Thoracic aorta endothelial cell (primary cell): ENCODE measurements at places on chromosomes 6 and 20. TPM values are rescaled to one million over a fixed set of nuclear protein-coding genes. Genes with fewer than 3 reads are reported as not detected.

The CD83 gene
- 0.53 and 1.2 TPM in 2 replicates for total RNA-seq

The ARHGAP18 gene
- total RNA-seq, result 163 and 184 TPM in 2 replicates

The KLHDC3 gene
- 85.1 and 93.1 TPM in 2 replicates for total RNA-seq

The CRISP3 gene
- not detected in 2 replicates for total RNA-seq

The HMGCLL1 gene
- 0.40 TPM in 1 of 2 replicates, not detected in the other for total RNA-seq

The LAMA4 gene
- 444 and 607 TPM in 2 replicates for total RNA-seq

The CYP24A1 gene
- total RNA-seq, result not detected in 2 replicates

The GGTLC1 gene
- not detected in 2 replicates for total RNA-seq

The PAX1 gene
- under 0.01 TPM in 1 of 2 replicates, not detected in the other for total RNA-seq

The CDSN gene
- total RNA-seq, result not detected in 2 replicates

The MYLK4 gene
- 0.40 and 0.43 TPM in 2 replicates for total RNA-seq

The PHACTR1 gene
- total RNA-seq, result 18.9 and 27.7 TPM in 2 replicates

The ADAM33 gene
- total RNA-seq, result not detected in 2 replicates

The PROKR2 gene
- total RNA-seq, result not detected in 2 replicates

The IRF4 gene
- under 0.01 TPM in 1 of 2 replicates, not detected in the other for total RNA-seq

The SLC32A1 gene
- not detected in 2 replicates for total RNA-seq

The HCK gene
- total RNA-seq, result not detected in 2 replicates

The PTGIS gene
- total RNA-seq, result 1.1 and 1.3 TPM in 2 replicates

The AVP gene
- not detected in 2 replicates for total RNA-seq

The BTN1A1 gene
- total RNA-seq, result not detected in 2 replicates

The TTI1 gene
- 25.8 and 29.4 TPM in 2 replicates for total RNA-seq

The CPXM1 gene
- total RNA-seq, result 0.13 and 0.14 TPM in 2 replicates

The PTCHD4 gene
- 1.9 and 3.2 TPM in 2 replicates for total RNA-seq

The OPRM1 gene
- total RNA-seq, result not detected in 2 replicates

The KCNB1 gene
- total RNA-seq, result under 0.01 TPM in 1 of 2 replicates, not detected in the other

The IP6K3 gene
- not detected in 2 replicates for total RNA-seq

The ESR1 gene
- 0.13 TPM in 1 of 2 replicates, not detected in the other for total RNA-seq
